ENCODE measurements at places on chromosomes 1 and 21.

DNA sequence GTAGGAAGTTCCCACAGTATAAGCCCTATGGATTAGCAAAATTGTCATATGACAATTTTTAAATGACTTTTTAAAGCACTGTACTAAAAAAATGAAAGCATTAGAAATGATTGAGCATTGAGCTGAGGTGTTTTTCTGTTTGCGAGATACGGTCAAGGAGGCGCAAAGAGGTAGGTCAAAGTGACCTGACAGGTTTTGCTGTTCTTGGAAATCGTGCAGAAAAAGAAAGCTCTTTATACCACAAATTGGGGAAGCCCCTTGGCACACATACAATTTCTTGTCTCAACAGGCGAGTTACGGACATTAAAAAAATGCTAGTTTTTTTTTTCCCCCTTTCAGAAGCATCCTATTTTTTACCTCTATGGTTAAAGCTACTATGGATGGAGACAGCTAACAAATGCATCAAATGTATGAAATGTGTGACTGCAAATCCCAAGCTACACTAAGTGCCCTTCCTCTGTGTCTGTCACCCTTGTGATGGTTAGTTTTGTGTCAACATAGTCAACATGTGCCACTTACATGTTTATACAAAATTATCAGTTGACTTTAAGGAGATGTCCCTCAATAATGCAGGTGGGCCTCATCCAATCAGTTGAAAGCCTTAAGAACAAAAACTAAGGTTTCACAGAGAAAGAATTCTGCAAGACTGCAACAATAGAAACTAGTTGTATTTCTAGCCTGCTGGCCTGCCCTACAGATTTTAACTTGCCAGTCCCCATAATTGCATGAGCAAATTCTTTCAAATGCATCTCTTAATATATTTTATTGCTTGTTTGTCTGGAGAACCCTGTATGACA lies 29.3 kb downstream of the CRYZ start:
- DNase-seq, result no peak

DNA sequence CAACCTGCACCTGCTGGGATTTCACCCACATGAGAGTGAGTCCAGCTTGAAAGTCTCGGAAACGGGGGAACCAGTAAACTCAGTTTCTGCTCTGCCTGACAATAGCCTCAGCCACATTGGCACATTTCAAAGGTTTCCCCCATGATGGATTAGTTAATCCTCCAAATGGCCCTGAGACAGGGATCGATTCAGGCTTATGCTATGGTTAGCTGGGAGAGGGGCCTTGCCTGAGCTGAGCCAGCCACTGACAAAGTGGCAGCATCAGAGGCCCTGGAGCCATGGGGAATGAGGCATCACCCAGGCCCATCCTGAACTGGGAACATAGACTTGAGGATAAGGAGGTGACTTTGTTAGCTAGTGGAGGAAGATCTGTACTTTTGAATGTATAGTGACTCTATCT lies 2.9 kb upstream of the CLSTN1 start:
- no peak for DNase-seq

DNA sequence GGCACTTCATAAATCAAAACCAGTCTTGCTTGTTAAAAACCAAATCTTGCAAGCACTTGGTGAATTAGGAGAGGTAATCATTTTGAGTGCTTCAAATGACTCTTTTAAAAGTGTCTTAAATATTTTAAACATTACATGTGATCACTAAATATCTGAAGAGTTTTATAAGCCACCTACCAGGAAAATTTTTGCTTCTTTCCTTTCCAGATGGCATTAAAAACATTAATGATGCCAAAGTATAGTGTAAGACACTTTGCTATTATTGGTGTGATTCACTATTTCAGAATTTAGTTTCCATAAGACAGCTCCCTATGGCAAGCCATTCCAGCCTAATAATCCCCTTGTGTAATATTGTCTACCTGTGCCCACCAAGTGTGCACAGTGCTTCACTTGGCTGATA lies 548.8 kb upstream of the ADAMTS5 start:
- DNase-seq, result no peak

DNA sequence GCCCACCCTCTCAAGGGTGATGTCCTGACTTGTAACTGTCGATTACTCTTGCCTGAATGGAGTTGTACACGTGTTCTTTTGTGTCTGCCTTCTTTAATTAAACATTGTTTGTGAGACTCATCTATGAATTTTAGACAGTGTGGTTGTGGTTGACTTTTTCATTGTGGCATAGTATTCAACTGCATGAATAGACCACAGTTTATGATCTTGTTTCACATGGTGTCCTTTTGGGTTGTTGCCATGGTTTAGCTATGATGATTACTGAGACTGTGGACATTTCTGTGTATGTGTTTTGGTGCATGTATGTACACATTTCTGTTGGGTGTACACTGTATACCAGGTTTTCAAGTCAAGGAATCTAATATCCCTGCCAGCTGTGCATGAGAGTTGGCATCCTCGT lies 30.1 kb downstream of the PRMT2 start:
- DNase-seq, result no peak

GRCh38 chr1:181986907-181987305 lies 74.6 kb downstream of the ZNF648 start:
- DNase-seq, result peak; percentile 70

- DNase-seq, result no peak
Measured at GRCh38 chr21:45533361-45533845, 8.8 kb downstream of the SLC19A1 start.

DNA sequence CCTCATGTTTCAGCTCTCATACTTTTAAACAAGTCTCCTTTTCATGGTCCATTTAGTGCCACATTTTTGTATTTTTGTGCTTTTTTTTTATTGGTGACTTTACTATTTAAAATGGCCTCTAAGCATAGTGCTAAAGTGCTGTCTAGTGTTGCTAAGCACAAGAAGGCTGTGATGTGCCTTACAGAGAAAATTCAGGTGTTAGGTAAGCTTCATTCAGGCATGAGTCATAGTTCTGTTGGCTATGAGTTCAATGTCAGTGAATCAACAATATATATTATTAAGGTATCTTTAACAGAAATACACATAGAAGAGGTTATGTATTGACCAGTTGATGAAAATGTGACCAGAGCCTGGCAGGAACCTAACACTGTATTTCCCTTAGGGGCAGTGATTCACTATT lies 12.8 kb upstream of the FUBP1 start:
- DNase-seq, result no peak

GRCh38 chr1:50080904-50081586 lies 27.7 kb upstream of the ELAVL4 start:
- DNase-seq, result no peak

- no peak for DNase-seq
Measured at GRCh38 chr1:155513300-155513916, 49.2 kb downstream of the ASH1L start.

DNA sequence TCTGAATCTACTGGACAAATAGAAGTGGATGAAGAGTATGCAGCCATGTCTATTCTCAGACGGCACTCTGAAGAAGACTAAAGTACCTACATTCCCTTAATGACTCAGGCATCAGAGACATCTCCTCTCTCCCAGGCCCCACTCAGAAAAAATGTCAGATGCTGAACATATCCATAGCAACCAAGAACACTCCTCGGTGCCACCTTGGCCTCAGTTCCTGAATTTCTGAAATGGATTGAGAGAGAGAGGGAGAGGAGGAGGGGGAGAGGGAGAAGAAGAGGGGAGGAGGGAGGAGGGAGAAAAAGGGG lies 16.0 kb upstream of the OVAAL start:
- DNase-seq, result peak; percentile 77

DNA sequence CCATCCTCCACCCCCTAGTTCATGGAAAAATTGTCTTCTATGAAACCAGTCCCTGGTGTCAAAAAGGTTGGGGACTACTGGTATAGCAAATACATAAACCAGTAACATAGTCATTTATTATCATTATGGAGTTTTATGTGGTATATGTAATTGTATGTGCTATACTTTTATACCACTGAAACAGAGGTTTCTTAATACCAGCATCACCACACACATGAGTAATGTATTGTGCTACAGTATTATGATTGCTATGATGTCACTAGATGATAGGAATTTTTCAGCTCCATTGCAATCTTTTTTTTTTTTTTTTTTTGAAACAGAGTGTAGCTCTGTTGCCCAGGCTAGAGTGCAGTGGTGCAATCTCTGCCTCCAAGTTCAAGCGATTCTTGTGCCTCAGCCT lies 5.7 kb upstream of the PAXBP1 start:
- DNase-seq, result no peak

DNA sequence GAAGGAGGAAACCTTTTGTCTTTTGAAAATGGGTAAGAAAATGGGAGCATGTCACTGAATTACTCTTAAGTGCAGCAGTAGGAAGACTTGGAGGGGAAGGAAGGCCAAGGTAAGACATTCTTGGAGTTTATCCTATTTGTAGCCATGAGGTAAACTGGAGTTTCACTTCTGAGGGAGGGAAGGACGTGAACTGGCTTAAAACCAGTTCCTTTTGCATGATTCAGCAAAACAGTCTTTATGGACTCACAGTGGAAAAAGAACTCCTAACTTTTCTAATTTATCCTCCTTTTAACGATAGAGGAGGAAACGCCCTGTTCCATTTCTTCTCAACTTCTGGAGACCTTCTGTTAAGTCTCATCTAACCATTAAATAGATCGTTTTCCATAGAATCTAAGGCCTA lies 2.5 kb downstream of the PRDX6 start:
- no peak for DNase-seq

GRCh38 chr1:227958617-227959324 lies 11.0 kb upstream of the WNT9A start:
- no peak for DNase-seq

GRCh38 chr1:21157868-21158267 lies 18.8 kb downstream of the EIF4G3 start:
- DNase-seq, result no peak

DNA sequence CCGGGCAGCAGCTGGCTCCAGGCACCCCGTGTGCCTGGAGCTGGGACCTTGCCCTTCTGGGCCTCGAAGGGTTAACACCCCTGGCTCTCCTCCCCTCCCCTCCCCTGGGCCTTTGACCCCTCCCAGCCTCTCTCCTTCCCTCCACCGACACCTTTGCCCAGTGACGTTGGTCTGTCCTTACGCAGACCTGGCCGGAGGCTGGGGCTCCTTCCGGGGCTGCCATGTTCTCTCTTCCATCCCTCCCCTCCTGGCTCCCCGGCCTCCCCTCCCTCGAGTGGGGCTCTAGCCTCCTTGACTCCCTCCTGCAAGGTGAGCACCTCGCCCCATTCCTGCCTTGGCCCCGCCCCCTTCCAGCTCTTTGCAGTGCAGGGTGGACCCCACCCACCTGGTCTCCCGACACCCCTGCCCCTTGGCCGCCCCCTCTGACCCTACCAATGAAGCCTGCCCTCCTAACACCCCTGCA lies at the start of gene TMEM82:
TSS of gene TMEM82 (plus strand) at position 161 of the 463 bp plus-strand sequence. CDS start at position 222, 61 bp downstream.
- DNase-seq, result no peak
